ENCODE measurements at places on chromosomes 4 and X. TPM values are rescaled to one million over a fixed set of nuclear protein-coding genes. Genes with fewer than 3 reads are reported as not detected.

DNA sequence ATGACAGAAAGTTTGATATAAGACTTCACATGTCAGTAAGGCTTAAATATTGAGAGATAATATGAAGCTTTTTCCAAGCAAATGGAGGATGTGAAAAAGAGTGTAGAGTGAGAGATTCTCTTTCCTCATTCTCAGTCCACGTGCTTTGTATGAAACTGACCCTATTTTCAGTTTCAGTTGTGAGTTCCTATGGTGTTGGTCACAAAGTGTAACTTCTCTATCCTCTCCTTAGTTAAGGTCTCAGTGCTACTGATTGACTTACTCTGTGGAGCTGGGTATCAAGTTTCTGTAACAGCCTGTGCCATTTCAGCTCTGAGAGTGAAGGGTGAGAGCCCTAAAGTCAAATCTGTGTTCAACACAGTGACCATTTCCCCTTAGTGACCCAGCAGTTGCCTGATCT, 277.2 kb downstream of the EPHA5 start:
- DNase-seq: no peak

Gene TMEM150C
- total RNA-seq: 3.1 TPM

Gene FAM47E
- total RNA-seq: not detected

GRCh38 chrX:21153503-21153902, 220.7 kb upstream of the CNKSR2 start:
- DNase-seq: peak; percentile 17

DNA sequence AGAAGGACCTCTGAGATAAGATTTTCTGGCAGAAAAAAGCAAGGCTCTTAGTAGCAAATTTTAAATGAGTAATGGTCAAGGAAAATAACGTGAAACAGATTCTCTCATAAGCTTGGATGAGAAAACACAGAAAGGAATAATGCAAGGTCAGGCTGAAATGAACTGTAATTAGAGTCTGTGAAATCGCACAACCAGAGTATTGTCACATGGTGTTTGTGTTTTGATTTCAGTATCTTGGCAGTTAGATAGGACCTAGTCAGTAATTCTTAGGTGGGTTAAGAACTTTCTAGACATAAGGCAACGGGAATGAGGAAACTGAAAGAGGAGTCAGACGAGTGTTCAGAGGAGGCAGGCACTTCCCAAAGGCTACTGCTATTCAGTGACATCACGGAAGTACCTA, 34.6 kb downstream of the LIMCH1 start:
- DNase-seq: no peak

- no peak for DNase-seq
Observed at GRCh38 chrX:28311466-28311865, 275.8 kb upstream of the IL1RAPL1 start.

DNA sequence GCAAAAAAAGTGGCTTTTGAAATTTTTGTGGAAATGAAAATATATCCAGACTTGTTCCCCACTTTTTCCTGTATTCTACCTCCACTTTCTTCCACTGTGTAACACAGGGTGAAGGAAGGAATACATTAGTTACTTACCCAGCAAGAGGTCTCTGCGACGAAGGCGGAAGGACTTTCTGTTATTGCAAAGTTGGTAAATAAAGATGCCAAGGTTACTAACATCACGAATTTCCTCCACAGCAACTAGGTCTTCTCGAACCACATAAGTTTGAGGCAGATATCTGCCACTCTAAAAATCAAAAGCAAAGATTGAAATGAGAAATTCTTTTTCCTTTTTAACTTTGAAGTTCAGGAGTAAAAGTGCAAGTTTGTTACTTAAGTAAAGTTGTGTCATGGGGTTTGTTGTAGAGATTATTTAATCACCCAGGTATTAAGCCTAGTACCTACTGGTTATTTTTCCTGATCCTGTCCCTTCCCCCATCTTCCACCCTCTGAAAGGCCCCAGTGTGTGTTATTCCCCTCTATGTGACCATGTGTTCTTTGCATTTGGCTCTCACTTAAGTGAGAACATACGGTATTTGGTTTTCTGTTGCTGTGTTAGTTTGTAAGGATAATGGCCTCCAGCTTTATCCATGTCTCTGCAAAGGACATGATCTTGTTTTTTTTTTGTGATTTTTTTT, 5.8 kb downstream of the ITM2A start:
- DNase-seq: no peak

Gene CT47B1
- not detected for total RNA-seq

DNA sequence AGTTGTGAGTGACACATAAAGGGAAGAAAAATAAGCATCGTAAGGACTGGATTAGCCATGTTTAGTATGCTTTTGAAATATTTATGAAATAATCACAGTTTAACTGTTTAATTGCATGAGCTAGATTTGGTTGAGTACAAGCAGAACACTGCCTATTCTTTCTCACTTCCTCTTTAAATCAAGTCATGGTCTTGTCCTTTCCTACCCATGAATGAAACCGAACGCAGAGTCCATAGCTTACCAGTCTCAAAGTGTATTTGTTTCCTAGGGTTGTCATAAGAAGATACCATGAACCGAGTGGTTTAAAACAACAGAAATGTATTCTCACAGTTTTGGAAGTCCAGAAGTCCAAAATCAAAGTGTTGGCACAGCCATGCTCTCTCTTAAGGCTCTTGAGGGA, 684.0 kb upstream of the MAGEB2 start:
- DNase-seq: no peak

Gene CDS1
- total RNA-seq: not detected

- no peak for DNase-seq
Observed at GRCh38 chr4:34066126-34066525, 2178.2 kb downstream of the ARAP2 start.

DNA sequence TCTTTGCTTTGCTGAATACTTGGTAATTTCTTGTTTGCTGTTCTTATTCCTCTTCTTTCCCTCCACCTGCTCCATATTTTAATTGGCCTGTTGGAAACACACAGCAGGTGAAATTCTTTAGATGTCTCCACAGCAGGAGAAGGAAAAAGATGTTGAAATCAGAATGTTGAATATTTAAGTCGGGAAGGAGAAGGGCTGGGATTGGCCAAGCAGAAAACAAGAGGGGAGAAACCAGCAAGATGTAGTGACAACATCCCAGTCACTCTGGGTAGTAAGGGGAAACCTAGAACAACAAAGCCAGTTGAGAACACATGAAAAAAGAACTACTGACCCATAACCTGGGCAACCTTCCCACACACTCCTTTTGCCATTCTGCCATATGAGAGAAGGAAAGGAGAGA, 37.3 kb upstream of the STAG2 start:
- DNase-seq: no peak

Gene AGA
- total RNA-seq: 9.2 TPM

Gene SMIM31
- not detected for total RNA-seq

DNA sequence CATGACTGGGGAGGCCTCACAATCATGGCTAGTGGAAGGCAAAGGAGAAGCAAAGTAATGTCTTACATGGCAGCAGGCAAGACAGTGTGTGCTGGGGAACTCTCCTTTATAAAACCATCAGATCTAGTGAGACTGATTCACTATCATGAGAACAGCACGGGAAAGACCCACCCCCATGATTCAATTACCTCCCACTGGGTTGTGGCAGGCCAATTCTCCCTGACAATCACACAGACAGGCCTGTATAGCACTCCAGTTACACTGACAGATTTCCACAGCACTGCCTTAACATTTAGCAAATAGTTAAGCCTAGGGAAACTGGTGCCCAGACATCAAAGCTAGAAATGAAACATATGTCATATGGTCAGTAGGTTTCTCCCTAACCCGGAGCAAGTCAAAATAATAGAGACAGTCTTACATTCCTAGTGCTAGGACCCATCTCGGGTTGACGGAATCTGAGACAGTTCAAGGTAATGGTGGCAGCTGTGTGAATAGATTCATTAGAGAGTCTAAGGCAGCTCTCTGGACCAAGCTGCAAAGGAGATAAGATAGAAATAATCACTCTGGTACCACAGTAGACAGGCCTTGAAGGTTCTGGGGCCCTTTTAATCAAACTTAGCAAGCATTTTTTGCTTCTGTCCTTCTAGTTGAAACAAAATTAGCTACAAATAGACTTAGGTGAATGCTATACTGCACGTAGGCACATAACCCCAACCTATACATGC, 9.4 kb upstream of the HERC5 start:
- DNase-seq: no peak

DNA sequence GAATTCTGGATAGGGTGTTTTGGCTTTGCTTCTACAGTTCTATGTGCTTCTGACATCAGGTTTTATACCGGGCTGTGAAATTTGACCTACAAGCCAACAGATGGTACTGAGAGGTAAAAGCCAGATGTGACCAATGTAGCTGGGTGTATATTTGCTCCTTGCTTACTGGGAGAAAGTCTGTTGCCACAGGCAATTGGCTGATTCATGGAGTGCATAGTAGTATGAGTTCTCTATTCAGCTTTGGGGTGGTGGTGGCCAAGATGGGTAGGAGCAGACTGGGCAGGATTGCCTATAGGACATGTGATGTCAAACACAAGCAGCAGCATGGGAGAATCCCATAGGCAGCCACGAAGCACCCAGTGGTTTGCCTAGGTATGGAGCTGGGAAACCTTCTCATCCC, 1827.0 kb downstream of the C4orf33 start:
- DNase-seq: no peak

GRCh38 chrX:136228839-136229207, 22.4 kb downstream of the MAP7D3 start:
- DNase-seq: no peak

Gene CXorf65
- total RNA-seq: not detected

Gene SSX4B
- total RNA-seq: not detected

GRCh38 chrX:124098089-124098488, 136.6 kb downstream of the STAG2 start:
- DNase-seq: no peak

Gene DSPP
- not detected for total RNA-seq

DNA sequence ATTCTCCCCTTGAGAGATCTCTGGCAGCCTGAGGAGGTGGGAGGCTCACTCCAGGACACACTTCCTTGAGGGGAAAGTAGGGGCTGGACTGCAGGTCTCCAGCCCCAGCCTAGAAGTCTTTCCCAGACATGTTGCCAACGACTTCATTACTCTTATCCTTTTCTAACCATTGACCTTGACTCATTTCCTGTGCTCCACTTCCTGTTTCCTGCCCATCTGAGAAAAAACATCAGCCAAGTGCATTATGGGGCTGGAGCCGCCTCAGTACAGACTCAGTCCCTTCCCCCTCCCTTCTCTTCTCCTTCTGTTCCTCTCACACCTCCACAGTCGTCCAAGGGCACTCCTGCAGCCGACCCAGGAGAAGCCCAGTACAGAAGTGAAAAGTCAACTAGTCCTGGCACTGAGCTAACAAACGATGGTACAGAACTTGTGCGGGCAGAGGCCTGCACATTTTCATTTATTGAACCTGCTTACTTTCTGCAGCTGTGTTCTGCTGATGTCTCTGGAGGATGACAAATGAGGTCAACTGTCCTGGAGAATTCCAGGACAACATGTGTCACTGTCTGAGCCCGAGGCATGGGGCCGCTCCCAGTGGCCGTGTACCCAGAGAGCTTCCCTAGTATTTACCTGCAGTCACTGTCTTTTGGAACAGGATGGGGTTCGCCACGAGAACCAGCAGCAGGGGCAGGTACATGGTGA, 20.1 kb downstream of the GPR143 start:
- peak; percentile 22 for DNase-seq

Gene IQCM
- not detected for total RNA-seq

- no peak for DNase-seq
Observed at GRCh38 chrX:46916273-46916672, 4.1 kb downstream of the JADE3 start.

Gene PDE6B
- total RNA-seq: 0.26 TPM

Gene SPACA5
- not detected for total RNA-seq

DNA sequence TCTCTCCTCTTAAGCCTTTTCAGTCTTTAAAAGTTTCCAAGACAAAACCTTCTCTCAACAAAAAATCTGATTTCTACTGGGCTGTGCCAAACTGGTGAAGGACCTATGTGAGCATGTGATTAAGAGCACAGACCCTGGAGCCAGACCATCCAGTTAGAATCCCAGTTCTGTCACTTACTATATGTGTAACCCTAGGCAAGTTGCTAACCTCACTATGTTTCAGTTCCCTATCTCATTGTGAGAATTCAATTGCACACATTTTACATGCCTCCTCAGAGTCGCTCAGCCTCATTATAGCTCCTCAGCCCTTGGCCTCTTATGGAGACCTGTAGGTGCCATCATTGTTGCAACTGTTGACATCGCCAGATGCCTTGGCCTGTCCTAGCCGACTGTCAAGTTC, 54.1 kb upstream of the VEGFD start:
- DNase-seq: no peak

DNA sequence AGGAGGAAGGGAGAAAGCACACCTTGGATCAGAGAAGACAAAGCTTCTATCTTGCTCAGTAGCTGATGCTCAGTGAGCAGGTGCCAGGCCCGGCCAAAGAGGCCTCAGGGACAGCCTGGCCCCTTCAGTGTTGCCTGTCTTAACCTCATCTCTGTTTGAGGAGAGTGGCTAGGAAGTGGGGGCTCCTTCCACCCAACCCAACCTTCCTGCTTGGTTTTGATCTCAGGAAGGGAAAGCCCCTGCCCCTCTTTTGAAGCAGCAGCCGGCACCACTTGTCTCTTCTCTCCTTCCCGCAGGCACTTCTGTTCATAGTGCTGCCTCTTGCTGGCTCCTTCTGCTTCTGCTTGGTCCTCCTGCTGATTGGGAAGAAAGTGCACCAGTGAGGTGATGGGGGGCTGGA, 2.4 kb upstream of the AFF2 start:
- DNase-seq: no peak

Gene CLDN22
- 3.5 TPM for total RNA-seq

DNA sequence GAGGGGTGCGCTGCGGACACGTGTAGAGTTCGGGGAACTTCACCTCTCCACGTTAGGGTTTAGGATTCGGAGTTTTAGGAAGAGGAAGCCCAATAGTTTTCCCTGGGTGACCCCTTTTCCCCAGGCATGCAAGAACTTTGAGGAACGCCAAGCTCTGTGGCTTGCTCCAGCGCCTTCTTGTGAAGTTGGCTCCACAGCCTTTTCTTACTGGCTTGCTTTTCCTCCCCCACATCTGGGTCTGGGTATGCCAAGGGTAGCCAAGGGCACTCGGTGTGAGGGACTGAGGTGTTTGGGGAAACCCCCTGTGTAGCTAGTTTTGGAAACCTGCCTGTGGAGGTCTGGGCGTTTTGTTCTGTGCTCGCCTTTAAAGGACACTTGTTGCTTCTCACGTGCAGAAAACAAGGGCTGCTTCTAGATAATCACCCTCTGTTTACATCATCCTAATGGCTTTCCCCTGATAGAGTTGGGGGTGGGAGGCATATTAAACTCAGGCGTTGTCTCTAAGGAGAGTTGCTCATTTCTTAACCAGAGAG, 746 bp downstream of the EDNRA start:
- peak; percentile 20 for DNase-seq

Gene IL15
- 5.5 TPM for total RNA-seq

Gene SLC34A2
- total RNA-seq: 31.2 TPM

DNA sequence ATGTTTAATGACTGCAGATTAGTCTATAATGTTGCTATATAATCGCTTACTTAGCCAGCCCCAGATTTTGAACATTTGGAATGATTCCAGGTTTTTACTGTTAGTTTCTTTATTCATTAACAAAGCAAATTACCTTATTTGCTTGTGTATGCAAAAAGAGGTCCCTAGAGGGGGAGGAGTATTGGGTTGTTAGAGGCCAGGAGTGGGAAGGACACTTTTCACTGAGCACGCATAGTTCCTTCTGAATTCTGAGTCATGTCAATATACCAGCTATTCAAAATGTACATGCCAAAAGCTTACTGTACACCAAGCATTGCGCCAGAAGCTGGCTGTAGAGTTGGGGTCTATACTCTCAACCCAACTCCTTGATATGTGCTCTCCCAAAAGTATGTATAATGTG, 5.1 kb upstream of the DGAT2L6 start:
- no peak for DNase-seq

GRCh38 chrX:116236666-116237065, 66.1 kb downstream of the AGTR2 start:
- no peak for DNase-seq

All from uterus (tissue), 4 donors.